ENCODE measurements at places on chromosomes 7 and 10. TPM values are rescaled to one million over a fixed set of nuclear protein-coding genes. Genes with fewer than 3 reads are reported as not detected.

DNA sequence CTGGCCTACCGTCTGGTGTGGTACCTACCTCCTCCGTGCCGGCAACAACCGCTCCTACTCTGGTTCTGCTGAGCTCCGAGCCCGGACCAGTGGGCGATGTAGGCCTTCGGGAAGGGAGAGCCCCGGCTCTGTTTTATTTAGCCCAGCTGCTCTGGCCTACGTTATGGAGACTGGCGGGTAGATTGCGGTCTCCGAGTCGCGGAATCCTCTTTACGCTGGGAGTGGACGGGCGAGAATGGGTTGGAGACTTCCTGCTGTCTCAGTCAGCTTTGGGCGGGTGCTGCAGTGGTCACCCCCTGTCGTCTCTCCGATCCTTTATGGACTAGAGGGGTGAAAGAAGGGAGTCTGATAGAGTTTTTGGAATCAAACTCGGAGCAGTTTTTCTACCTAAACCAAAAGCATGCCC is 406 bp downstream of the CBLL1 start:
- DNase-seq, result no peak

- DNase-seq, result no peak
These were observed 36.0 kb upstream of the DLD start for GRCh38 chr7:107854989-107855388.

DNA sequence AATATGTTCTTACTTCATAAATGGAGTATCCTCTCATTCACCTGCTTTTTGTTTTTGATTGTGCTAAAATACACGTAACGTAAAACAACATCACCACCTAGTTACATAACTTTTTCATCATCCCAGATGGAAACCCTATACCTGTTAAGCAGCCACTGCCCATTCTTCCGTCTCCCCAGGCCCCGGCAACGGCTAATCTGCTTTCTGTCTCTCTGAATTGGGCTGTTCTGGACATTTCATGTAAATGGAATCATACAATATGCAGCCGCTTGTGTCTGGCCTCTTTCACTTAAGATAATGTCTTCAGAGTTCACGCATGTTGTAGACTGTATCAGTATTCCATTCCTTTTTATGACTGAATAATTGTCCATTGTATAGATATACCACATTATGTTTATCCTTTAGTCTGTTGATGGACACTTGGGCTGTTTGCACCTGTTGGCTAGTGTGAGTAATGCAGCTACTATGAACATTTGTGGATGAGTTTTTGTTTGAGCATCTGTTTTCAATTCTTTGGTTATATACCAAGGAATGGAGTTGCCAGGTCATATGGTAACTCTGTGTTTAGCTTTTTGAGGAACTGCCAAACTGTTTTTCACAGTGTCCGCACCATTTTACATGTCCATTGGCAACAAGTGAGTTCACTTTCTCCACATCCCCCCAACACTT is 14.1 kb upstream of the SUN1 start:
- DNase-seq, result no peak

GRCh38 chr10:85548034-85548433 is 818.6 kb downstream of the GRID1 start:
- no peak for DNase-seq

- no peak for DNase-seq
These were observed 106.4 kb upstream of the DNAJB12 start for GRCh38 chr10:72461085-72461484.

PLEKHS1 gene
- total RNA-seq, result 0.07 TPM

GRCh38 chr10:102341038-102341688 is 54.3 kb upstream of the NFKB2 start:
- DNase-seq, result no peak

CHCHD3 gene
- 53.6 TPM for total RNA-seq

GRCh38 chr7:134761266-134761665 is 18.2 kb upstream of the CALD1 start:
- DNase-seq, result no peak

- DNase-seq, result no peak
These were observed 172.9 kb downstream of the CDK14 start for GRCh38 chr7:90769036-90769435.

- no peak for DNase-seq
These were observed 133.8 kb upstream of the PLXNA4 start for GRCh38 chr7:132709971-132710567.

GRCh38 chr7:82091126-82091684 is 321.4 kb upstream of the HGF start:
- DNase-seq, result no peak

GRCh38 chr10:129275886-129276285 is 191.2 kb upstream of the MGMT start:
- DNase-seq, result no peak

- DNase-seq, result no peak
These were observed 39.4 kb downstream of the PLXNA4 start for GRCh38 chr7:132536654-132537395.

ITPRID1 gene
- total RNA-seq, result not detected

GALNT17 gene
- total RNA-seq, result not detected

DNA sequence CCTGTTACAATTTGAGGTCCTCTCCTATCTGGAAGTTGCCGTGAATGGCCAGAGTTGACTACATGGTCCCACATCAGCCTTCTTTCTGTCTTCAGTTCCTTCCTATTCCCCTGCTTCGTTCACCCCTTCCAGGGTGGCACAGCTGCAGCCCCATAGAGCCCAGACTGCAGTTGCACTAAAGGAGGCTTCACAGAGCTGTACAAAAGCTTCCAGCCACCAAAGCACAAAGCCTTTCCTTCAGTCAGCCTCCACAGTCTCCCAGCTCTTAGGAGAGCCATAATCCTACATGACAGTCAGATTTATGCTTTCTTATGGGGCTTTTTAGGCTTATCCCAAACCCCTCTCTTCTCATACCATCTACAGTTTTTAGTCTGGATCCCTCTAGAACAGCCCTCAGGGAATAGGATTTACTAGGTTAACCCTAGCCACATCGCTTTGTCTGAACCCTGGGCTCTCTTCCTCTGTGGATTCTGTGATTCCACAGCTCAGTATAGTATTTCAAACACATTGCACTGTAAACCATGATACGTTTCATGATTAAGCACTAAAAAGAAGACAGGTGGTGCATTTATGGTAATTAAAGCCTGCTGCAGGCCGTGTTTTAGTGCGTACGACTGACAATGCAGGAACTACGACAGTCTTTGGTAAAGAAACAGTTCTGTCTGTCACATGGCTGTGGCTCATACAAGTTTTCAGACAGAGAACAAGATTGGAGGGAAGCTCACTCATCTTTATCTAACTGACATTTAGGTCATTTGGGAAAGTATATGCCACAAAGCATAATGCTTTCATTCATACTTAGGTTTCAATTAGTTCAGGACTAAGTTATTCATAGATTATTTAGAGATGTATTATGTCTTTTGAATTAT is 208.3 kb upstream of the KMT2E start:
- no peak for DNase-seq

TMEM26 gene
- not detected for total RNA-seq

- DNase-seq, result no peak
These were observed 33.0 kb downstream of the ZNF33A start for GRCh38 chr10:38043516-38043915.

DNA sequence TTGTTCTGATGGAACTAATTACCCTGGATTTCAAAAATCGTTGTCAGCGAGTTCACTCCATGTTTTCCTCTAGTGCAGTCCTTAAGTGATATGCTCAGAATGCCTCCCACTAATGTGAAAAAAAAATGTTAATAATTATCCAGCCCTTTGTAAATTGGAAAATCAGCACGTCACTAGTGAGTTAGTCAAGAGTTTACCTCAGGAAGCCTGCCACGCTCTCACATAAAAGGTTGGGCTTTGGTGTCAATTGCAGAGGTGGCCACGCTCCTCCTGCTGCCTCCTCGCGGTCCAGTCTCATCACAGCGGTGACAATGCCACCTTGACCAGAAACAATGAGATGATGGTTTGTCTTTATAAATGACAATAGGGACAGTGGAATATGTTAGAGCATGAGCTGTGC is 22.5 kb downstream of the UPP1 start:
- DNase-seq, result no peak

SPDYE9 gene
- not detected for total RNA-seq

DNA sequence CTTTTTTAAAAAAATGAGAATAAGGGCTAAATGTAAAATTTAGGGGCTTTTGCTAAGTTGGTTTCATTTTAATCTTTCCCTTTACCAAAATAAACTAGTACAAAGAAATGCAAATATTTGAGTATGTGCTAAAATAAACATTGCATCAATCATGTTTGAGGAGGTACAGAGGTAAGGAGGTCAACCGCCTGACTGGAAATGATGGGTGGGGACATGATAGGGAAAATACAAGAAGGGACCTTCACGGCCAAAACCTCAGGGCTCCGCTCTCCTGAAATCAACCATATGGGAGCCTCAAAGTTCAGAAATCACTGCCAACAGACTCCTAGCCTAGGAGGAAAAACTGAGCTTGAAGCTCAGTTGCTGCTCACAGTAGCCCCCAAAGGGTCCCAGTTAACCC is 207.6 kb downstream of the AHR start:
- no peak for DNase-seq

GRCh38 chr10:21337171-21337792 is 188.2 kb downstream of the SKIDA1 start:
- DNase-seq, result no peak

UBE2H gene
- total RNA-seq, result 28.8 TPM

DNA sequence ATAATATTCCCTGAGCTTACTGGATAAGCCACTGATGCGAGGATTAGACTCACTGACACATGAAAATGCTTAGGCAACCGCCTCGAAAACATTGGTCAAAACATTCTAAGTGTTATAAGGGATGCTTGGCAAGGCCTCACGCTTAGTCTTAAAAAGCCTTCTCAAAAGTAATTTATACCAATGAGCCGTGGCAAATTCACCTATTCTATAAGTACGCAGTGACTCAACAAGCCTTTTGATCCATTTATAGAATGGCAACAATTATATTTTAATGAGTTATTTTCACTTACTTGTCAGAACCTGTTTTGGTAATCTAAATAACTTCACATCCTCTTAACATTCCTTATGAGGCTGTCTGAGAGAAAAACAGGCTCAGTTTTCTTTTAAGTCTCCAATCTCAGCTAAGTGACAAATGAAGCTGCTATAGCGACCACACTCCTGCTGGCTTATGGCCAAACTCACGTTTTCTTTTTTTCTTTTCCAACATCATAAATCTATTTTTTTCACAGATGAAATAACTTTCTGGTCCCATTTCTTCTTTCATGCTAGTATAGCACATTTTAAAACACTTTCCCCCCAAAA is 121.2 kb upstream of the AFAP1L2 start:
- no peak for DNase-seq

UNCX gene
- not detected for total RNA-seq

SPDYE8 gene
- not detected for total RNA-seq

ANKRD2 gene
- total RNA-seq, result not detected

- DNase-seq, result no peak
These were observed 12.5 kb downstream of the STAG3 start for GRCh38 chr7:100190048-100190711.

GRCh38 chr7:22577470-22578001 is 77.5 kb upstream of the STEAP1B start:
- DNase-seq, result no peak

DNA sequence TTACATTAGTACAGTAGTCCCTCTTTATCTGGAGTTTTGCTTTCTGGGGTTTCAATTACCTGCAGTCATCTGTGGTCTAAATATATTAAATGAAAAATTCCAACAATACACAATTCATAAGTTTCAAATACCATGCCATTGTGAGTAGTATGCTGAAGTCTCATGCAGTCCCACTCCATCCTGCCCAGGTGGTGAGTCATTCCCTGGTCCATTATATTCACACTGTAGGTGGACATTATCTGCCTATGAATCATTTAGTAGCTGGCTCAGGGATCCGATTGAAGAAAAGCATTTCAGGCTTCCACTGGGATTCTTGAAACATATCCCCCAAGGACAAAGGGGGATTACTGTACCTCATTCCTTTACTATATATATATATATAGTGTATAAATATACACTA is 298.2 kb upstream of the GALNT17 start:
- no peak for DNase-seq

NKX2-3 gene
- not detected for total RNA-seq

- DNase-seq, result no peak
These were observed 41.1 kb downstream of the RASGEF1A start for GRCh38 chr10:43225787-43226153.

- no peak for DNase-seq
These were observed 84.1 kb downstream of the MDFIC start for GRCh38 chr7:115005953-115006352.

HOXA4 gene
- 0.17 TPM for total RNA-seq

DNA sequence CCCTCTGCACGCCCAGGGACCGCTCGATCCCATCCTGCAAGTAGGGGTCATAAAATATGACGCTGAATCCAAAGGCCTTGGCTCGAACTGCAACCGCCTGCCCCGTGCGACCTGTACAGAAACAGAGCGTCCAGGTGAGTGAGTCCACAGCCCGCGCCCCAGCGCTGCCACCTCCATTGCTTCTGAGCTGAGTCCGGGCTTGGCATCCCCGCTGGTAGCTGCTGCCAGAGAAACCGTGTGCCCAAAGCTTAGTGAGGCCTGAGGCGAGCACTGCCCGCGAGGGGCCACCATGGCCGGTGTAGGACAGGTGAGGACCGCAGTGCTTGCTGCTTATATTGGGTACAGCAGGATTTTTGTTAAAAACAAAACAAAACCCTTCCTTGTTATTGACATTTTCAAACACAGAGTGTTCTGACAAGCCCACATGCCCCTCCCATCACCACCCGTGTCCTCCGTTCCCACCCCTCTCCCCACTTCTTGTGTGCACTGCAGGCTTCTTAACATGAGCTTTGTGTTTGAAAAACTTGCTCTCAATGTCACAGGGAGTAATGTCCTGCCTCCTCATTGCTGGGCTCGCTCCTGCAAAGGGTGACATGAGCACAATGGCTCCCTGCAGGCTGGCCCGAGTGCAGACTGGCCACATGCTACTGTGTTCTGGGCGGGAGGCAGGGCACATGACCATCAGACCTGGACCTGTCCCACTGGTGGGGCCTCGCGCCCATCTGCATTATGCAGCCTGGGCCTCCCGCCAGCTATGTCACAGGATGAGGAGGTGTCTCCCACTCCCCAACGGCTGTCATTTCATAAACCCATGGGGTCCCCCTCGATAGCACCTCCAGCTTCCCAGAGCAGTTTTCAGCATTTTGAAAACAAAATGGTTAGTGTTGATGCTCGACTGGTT is 52.9 kb downstream of the ZRANB1 start:
- DNase-seq, result no peak

PAPOLB gene
- 0.07 TPM for total RNA-seq

DNA sequence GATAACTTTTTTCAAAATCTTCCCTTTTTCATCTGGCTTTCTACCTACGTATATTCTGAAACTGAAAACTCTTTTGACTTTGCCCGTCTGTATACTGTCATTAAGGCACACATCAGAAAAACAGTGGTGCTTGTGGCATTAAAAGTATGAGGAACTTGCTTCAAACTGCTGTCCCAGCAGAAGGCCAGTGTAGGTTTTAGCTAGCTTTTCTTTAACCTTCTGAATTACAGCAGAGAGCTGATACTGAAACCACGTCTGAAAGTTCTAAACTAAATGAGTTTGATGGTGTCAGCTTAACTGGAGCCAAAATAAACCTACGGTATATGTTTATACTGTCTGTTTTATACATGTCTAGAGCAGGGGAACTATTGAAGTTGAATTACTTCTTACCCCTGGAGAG is 283.4 kb downstream of the TFEC start:
- no peak for DNase-seq

Measured in activated B cell treated with CpG ODN at 0.5 μM for 24 hours (primary cell).